ENCODE measurements at places on chromosomes 11 and 22.

DNA sequence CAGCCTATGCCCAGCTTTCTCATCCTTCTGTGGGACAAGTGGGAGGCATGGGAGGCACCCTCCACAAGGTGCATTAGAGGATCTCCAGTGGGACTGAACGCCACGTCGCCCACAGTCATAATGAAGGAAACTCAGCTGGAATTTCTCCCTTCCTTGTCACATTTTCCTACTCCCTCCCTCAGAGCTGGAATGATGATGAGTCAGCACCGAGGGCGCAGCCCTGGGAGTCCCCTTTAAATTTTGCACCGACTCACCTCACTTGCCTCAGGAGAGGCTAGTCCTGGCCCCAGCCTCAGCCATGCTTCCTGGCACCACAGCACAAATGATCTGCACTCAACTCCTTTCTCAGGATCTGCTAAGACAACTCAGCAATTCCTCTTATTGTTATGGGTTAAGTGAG lies 34.3 kb downstream of the DBX1 start:
- no peak for DNase-seq

GRCh38 chr11:13784441-13784840 lies 116.0 kb downstream of the FAR1 start:
- DNase-seq, result no peak

DNA sequence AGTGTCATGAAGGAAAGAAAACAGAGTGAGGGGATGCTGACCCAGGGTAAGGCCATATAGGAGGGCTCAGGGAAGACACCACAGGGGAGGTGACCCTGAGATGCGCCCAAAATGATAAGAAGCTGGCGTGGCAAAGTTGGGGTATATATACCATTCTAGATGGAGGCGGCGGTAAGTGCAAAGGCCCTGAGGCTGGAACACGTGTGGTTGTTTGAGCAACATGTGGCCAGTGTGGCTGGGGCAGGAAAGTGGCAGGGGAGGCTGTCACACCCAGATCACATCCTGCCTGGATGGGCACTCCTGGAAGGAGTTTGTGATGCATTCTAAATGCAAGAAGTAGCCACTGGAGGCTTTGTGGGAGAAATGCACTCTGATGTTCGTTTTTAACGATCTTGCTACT lies 70.2 kb downstream of the CYTH4 start:
- DNase-seq, result no peak

- DNase-seq, result no peak
Measured at GRCh38 chr11:128705124-128705920, 11.4 kb downstream of the FLI1 start.

- DNase-seq, result no peak
Measured at GRCh38 chr11:132987936-132988335, 544.4 kb downstream of the OPCML start.

DNA sequence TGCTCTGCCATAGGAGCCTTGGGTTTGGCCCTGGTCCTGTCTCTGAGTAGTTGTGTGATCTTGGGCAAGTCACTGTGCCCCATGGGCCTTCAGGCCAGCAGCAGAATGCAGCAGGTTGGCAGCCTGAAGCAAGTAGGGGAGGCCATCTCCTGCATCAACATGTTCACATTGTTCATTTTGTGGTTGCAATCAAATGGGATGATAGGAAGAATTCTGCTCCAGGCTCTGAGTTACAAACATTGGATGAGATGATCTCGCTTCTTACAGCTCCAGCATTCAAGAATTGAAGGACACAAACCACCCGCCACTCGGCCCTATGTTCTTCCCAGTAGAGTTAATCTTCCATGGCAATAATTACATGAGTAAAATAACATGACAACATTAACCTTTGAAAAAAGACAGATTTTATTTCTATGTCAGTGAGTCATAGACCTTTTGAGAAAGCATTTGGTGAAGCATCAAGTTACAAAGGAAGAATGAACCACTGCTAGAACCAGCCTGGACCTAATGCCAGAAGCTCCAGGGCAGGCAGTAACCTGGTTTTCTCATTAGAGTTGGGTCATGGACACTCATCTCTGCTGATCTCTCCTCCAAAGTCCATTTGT lies 308.3 kb upstream of the NCAM1 start:
- DNase-seq, result no peak

GRCh38 chr11:62715150-62716130 lies 8.0 kb downstream of the GNG3 start:
- no peak for DNase-seq

DNA sequence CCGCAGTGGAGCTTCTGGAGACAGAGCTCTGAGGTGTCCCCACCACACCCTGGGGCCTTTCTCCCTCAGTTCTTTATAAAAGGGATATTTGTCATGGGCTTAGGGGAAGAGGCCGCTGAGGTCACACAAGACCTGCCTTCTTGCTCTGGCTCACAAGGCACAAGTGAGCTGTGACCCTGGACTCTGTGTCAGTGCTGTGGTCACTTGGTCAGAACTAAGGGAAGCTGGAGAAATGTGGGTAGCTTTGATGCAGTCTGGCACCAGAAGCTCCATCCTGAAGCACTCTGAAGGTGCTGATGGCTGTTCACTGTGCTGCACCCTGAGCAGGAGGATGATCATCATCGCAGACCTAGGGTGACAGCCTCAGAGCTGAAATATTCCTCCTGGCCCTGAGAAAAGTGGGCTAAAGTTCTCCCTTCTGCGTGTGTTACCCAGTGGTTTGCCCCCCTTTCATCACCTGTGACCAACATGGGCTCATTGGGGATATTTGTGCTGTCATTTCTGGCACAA lies 28.1 kb upstream of the VPREB1 start:
- DNase-seq, result no peak

- DNase-seq, result no peak
Measured at GRCh38 chr11:113667801-113668200, 38.3 kb downstream of the TMPRSS5 start.

DNA sequence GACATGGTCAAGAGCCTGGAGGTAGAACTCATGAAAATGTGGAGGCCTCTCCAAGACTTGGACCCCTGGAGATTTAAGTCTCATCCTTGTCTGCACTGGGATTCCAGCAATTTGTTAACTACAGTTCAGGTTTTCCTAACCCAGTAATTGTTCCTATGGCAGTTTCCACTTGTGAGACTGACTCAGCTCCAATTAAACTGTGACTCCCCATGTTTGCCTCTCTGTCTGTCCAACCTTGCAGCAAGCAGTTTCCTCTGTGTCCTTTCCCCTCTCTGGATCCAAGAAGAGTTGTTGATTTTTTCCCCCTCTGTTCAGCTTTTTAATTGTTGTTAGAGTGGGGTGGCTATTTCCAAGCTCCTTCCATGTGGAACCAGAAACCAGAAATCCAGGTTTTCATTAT lies 16.2 kb upstream of the ARHGAP20 start:
- no peak for DNase-seq

DNA sequence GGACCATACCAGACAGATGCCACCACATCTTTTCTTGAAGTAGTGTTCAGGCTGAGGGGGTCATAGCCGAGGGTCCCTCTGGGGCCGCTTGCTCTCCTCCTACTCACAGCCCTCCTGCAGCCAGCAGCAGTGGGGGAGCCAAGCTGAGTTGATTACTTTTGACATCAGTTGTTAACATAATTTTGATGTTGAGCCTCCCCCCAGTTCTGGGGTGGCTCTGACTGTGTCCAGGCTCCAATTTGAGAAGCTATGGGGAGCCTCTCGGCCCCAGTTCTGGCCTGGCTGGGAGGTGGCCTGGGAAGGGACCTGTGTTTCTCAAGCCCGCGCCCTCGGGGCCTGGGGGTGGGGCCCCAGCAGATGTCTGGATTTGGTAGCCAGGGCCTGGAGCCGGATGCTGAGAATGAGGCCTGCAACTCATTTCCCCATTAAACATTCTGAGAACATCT lies 47.9 kb downstream of the KCNQ1OT1 start:
- no peak for DNase-seq

- DNase-seq, result no peak
Measured at GRCh38 chr11:771617-772204, 5.6 kb downstream of the GATD1 start.
